ENCODE measurements at places on chromosomes 5 and 9. TPM values are rescaled to one million over a fixed set of nuclear protein-coding genes. Genes with fewer than 3 reads are reported as not detected.

DNA sequence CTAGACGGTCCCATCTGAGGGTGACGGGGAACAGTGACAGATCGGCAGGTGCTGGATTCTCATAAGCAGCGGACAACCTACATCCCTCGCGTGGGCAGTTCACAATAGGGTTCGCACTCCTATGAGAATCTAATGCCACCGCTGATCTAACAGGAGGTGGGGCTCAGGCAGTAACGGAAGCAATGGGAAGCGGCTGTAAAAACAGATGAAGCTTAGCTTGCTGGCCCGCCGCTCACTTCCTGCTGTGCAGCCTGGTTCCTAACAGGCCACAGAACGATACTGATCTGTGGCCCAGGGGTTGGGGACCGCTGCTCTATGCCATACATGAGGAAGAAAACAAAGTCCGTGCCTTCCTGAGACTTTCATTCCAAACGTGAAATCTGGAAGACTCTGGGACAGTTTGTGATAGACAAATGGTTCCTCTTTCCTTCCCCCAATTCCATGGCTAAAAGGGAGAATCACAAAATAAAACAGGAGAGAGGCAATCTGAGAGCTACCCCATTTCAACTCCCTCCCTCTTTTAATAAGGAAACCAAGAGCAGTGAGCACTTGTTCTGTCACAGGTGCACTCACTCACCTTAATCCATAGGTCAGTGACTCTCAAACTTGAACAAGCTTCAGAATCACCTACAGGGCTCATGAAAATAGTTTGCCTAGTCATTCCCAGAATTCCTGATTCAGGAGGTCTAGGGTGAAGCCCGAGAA, 12.1 kb downstream of the PDCL start:
- peaks cover 6% of the 10 kb centered on the region for H3K4me1 ChIP-seq
- no peaks in the 10 kb centered on the region for H3K27me3 ChIP-seq
- H3K36me3 ChIP-seq = peaks cover 17% of the 10 kb centered on the region
- no peak overlapping the region for H3K4me3 ChIP-seq
- no peak for DNase-seq

GRCh38 chr5:132764671-132765238, 12.3 kb downstream of the SEPTIN8 start:
- no peak for DNase-seq
- peaks cover 45% of the 10 kb centered on the region for H3K36me3 ChIP-seq
- H3K27me3 ChIP-seq = no peaks in the 10 kb centered on the region
- H3K27ac ChIP-seq = no peak overlapping the region
- H3K4me3 ChIP-seq = no peak overlapping the region

GRCh38 chr9:21802418-21803000, at the start of gene MTAP:
TSS of gene MTAP (plus strand) at chr9:21802636. CDS start at chr9:21802749, 113 bp downstream.
- H3K36me3 ChIP-seq = peaks cover 3% of the 10 kb centered on the region
- DNase-seq = peak; percentile 93
- H3K27me3 ChIP-seq = no peaks in the 10 kb centered on the region
- H3K27ac ChIP-seq = peak within 1 kb of the TSS; percentile 83
- H3K4me1 ChIP-seq = peaks cover 7% of the 10 kb centered on the region
- peak within 1 kb of the TSS; percentile 68 for H3K4me3 ChIP-seq

DNA sequence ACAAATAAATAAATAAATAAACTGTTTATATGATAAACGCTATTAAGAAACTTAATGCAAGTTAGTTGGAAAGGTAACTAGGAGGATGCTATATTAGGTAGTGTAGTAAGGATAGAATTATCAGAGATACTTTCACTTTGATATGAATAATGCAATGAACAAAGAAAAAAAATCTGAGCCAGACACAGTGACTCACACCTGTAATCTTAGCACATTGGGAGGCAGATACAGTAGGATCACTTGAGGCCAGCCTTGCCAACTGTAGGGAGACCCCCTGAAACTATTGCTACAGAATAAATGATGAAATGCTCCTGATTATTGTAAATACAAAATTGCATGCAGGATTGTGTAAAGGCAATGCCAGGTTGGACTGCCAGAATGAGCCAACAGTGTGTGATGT, 109.2 kb downstream of the ANXA2R start:
- no peak overlapping the region for H3K4me3 ChIP-seq
- no peaks in the 10 kb centered on the region for H3K36me3 ChIP-seq
- no peaks in the 10 kb centered on the region for H3K27me3 ChIP-seq
- H3K27ac ChIP-seq = no peak overlapping the region

GRCh38 chr5:132766806-132767055, 10.3 kb downstream of the SEPTIN8 start:
- peaks cover 17% of the 10 kb centered on the region for H3K4me1 ChIP-seq
- H3K27ac ChIP-seq = no peak overlapping the region
- H3K4me3 ChIP-seq = no peak overlapping the region
- DNase-seq = no peak

Gene TAS2R1
- not detected for total RNA-seq

Gene ARAP3
- total RNA-seq = 1.4 TPM

- H3K36me3 ChIP-seq = no peaks in the 10 kb centered on the region
- peaks cover 5% of the 10 kb centered on the region for H3K4me1 ChIP-seq
- no peak overlapping the region for H3K4me3 ChIP-seq
- H3K27me3 ChIP-seq = no peaks in the 10 kb centered on the region
- H3K27ac ChIP-seq = no peak overlapping the region
Observed at GRCh38 chr5:32323741-32324140, 11.0 kb upstream of the MTMR12 start.

Gene FREM1
- not detected for total RNA-seq

GRCh38 chr5:43603344-43604217, 601 bp downstream of the NNT start:
- H3K4me3 ChIP-seq = peak overlapping the region; percentile 73
- DNase-seq = peak; percentile 33
- no peaks in the 10 kb centered on the region for H3K27me3 ChIP-seq
- peaks cover 2% of the 10 kb centered on the region for H3K4me1 ChIP-seq

All from IMR-90 (cell line).